Karpas-422 (cell line): ENCODE measurements at places on chromosomes 13 and 19. TPM values are rescaled to one million over a fixed set of nuclear protein-coding genes. Genes with fewer than 3 reads are reported as not detected.
A peak's percentile ranks its signal among the peaks of the same experiment; 100 is the strongest.

DNA sequence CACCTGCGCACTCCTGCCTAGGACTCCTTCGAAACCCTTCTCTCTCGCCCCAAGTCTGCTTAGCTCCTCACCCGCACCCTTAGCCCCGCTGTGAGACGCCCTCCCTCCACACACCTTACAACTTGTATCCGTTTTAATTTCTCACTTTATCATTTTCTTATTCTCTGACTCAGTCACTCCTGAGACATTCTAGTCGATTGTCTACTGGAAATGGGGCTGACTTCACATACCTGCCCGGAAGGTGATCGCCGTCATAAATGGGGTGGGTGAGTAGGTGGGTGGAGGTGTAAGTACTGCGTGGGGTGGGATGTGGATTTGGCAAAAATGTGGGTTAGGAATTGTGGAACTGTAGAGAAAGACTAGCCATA, 714 bp downstream of the NDFIP2 start:
- DNase-seq, result peak; percentile 65
- H3K27me3 ChIP-seq, result no peaks in the 10 kb centered on the region
- H3K27ac ChIP-seq, result no peak overlapping the region
- no peaks in the 10 kb centered on the region for H3K36me3 ChIP-seq

DNA sequence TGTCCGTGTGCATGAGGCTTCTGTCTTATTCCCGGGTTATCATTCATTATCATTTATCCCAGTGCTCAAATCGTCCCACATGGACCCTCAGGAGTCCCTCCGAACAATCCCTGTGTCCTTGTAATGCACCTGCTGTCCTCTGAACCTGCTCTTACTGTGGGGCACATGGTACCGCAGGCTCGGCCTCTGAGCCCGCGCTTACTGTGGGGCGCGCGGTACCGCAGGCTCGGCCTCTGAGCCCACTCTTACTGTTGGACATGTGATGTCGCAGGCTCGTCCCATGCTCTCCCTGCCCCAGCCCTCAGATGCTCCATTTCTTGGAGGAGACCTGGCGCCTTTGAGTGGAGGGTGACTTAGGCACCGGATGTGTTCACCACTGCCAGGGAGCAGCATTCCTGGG, 16.8 kb upstream of the ZNF554 start:
- no peak overlapping the region for H3K4me3 ChIP-seq
- H3K36me3 ChIP-seq, result peaks cover 14% of the 10 kb centered on the region
- H3K27me3 ChIP-seq, result no peaks in the 10 kb centered on the region

GRCh38 chr19:31535691-31536460, 186.6 kb upstream of the TSHZ3 start:
- peaks cover under 1% of the 10 kb centered on the region; the same call in 1 of the 2 replicates for H3K4me1 ChIP-seq
- no peak overlapping the region for H3K4me3 ChIP-seq
- no peaks in the 10 kb centered on the region for H3K36me3 ChIP-seq
- H3K27ac ChIP-seq, result no peak overlapping the region
- DNase-seq, result no peak

GRCh38 chr13:45940061-45940460, 88.5 kb upstream of the SIAH3 start:
- no peaks in the 10 kb centered on the region for H3K27me3 ChIP-seq
- H3K4me3 ChIP-seq, result no peak overlapping the region
- no peak overlapping the region for H3K27ac ChIP-seq
- H3K4me1 ChIP-seq, result no peaks in the 10 kb centered on the region

GRCh38 chr13:25493931-25494640, 122.3 kb downstream of the ATP8A2 start:
- H3K36me3 ChIP-seq, result no peaks in the 10 kb centered on the region
- no peaks in the 10 kb centered on the region for H3K27me3 ChIP-seq

- DNase-seq, result no peak
- no peaks in the 10 kb centered on the region for H3K27me3 ChIP-seq
- H3K36me3 ChIP-seq, result peaks cover 6% of the 10 kb centered on the region; the same call in 1 of the 2 replicates
- no peak overlapping the region for H3K4me3 ChIP-seq
These were observed 38.9 kb downstream of the TMED1 start for GRCh38 chr19:10797078-10797477.

DNA sequence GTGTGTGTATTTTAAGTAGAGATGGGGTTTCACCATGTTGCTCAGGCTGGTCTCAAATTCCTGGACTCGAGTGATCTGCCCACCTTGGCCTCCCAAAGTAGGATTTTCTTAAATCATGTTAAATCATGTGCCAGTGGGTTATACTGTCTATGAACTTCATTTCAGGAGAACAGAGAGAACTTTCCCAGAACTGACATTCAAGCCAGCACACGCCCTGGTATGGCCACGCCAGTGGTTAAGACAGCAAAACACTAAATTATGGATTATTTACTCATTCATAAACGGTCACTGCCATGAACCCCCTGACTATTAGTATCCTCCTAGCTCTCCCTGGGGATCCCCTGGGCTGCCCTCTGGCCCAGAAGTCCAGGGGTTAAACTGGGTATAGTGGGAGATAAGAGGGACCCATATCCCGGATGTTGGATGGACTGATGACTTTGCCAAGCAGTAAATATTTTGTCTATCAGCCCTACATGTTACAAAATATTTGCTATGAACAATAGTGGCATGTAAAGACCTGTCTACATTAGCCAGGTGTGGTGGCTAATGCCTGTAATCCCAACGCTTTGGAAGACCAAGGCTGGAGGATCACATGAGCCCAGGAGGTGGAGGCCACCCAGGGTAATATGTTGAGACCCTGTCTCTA, 16.1 kb upstream of the STRN4 start:
- no peaks in the 10 kb centered on the region for H3K4me1 ChIP-seq
- no peak for DNase-seq
- H3K27me3 ChIP-seq, result no peaks in the 10 kb centered on the region
- no peaks in the 10 kb centered on the region for H3K36me3 ChIP-seq
- H3K27ac ChIP-seq, result no peak overlapping the region

DNA sequence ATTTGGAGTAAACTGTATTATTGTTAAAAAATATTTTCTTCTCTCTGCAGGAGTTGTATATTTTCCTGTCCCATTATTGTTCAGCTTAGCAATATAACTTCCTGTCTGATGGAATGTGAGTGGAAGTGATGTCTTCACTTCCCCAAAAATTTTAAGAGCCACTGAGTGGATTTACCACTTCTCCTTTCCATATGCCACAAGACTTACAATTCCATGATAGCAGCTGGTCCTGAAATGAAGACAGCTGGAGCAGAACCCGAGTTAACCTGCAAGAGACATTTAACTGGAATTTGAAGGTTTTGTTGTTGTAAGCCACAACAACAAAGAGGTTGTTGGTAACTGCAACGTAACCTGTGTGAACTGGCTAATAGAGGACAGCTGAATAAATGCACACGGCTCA, 23.4 kb upstream of the TBC1D4 start:
- no peak overlapping the region for H3K4me3 ChIP-seq
- H3K27me3 ChIP-seq, result no peaks in the 10 kb centered on the region
- no peak for DNase-seq
- H3K36me3 ChIP-seq, result no peaks in the 10 kb centered on the region

- H3K36me3 ChIP-seq, result no peaks in the 10 kb centered on the region; the same call in 1 of the 2 replicates
- H3K27me3 ChIP-seq, result no peaks in the 10 kb centered on the region
- no peak overlapping the region for H3K27ac ChIP-seq
- peaks cover 5% of the 10 kb centered on the region; the same call in 1 of the 2 replicates for H3K4me1 ChIP-seq
These were observed 315.7 kb upstream of the SLITRK5 start for GRCh38 chr13:87355451-87355850.

Gene NACC1
- total RNA-seq, result 28.0 and 76.4 TPM in 2 replicates

Gene ZNF442
- total RNA-seq, result 2.1 and 6.3 TPM in 2 replicates

Gene KCNJ14
- 0.69 and 1.1 TPM in 2 replicates for total RNA-seq

Gene PTGIR
- not detected in 2 replicates for total RNA-seq

Gene METTL21C
- not detected in 2 replicates for total RNA-seq

Gene MTUS2
- 4.7 and 6.6 TPM in 2 replicates for total RNA-seq

Gene ZNF253
- total RNA-seq, result 6.5 and 25.3 TPM in 2 replicates

Gene ZNF808
- total RNA-seq, result 31.5 and 39.7 TPM in 2 replicates
